Upper lobe of left lung (tissue), 6 donors: ENCODE measurements at places on chromosomes 12 and 14.

GRCh38 chr12:131097202-131098177 is 143.8 kb downstream of the ADGRD1 start:
- DNase-seq = peak; percentile 21

- peak; percentile 62 for DNase-seq
Observed at GRCh38 chr14:99192028-99192621, 79.9 kb downstream of the BCL11B start.

DNA sequence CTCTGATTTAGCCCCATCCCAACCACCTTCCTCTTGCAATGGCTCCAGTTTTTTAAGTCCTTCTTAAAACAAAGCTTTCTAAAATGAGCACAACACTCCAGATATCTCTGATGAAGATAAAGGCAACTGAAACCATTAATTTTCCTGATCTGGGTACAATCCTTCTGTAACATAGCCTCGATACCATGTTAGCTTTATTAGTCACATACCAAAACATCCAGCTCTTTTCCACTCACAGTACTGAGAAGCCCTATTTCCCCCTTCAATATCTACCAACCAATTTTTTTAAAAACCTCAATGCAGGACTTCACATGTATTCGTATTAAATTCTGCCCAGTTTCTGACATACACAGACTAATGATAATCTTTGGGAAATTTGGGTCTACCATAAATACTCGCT is 105.9 kb downstream of the MED13L start:
- DNase-seq = no peak

GRCh38 chr14:104509673-104510072 is 69.9 kb upstream of the C14orf180 start:
- no peak for DNase-seq

DNA sequence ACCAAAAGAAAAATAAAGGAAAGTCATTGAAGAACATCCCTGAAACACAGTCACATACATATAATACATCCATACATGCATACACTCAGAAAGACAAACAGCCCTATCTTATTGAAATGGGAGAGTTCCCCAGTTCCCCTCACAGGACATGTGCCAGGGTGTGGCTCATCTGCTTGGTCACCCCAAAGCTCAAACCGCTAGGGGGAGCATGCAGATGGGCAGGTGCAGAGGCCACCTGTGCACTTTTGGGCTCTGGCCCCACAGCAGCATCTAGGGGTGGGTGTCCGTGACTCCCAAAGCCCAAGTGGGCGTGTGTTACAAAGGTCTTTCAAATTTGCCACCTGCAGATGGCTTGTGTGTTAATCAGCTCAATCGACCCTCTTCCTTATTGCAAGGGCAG is 75.2 kb downstream of the CMAS start:
- DNase-seq = no peak

- DNase-seq = no peak
Observed at GRCh38 chr12:81809829-81810595, 50.9 kb upstream of the PPFIA2 start.

- DNase-seq = no peak
Observed at GRCh38 chr14:99707921-99708320, 23.8 kb downstream of the CYP46A1 start.

DNA sequence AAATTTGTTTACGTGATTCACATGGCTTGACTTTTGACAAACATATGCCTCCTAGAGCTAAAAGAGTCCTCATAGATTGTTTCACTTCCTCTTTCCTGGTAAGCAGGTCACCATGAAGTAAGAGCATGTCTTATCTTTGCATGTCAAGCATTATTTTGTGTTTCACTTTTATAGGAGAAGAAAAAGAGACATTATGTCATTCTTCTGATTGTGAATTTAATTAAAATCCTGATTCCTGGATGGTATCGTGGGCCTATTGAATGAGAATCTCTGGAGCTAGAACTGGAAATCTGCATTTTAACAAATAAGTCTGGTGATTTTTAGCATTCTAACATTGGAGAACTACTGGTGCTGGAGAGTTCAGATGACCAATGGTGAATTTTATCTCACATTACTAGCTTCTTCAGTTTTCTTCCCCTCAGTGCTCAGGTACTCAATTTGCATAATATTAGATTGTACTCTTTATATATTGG is 218.6 kb upstream of the ATP2B1 start:
- no peak for DNase-seq

DNA sequence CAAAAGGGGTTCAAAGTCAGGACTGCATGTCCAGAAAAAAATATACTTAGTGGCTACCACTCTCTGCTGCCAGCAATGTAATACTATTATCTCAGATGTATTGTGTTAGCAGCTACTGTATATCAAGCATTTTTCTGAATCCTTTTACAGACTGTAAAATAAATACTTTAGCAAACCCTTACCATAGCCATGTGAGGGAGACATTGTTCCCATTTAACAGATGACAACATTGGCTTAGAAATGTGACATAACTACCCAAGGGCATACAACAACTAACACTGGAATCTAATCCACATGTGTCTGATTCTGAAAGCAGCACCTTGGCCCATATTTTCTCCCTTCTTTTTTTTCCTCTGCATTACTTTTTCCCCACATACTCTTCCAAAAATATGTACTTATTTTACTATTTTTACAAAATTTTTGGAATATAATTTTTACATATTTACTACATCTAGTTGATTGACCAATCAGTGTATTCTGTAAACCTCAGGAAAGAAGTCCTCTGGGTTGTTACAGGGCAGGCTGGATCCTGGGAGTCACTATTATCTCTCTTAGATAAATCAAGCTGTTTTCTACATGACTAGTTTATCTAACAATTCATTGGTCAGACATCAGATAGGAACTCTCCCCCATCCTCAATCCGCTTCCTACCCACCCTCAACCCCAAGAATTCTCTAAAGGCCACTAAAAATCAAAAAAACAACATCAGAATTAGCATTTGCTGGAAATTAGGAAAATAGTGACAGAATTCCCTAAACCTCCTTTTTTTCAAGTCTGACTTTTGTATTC is 154.1 kb downstream of the BTG1 start:
- DNase-seq = no peak

DNA sequence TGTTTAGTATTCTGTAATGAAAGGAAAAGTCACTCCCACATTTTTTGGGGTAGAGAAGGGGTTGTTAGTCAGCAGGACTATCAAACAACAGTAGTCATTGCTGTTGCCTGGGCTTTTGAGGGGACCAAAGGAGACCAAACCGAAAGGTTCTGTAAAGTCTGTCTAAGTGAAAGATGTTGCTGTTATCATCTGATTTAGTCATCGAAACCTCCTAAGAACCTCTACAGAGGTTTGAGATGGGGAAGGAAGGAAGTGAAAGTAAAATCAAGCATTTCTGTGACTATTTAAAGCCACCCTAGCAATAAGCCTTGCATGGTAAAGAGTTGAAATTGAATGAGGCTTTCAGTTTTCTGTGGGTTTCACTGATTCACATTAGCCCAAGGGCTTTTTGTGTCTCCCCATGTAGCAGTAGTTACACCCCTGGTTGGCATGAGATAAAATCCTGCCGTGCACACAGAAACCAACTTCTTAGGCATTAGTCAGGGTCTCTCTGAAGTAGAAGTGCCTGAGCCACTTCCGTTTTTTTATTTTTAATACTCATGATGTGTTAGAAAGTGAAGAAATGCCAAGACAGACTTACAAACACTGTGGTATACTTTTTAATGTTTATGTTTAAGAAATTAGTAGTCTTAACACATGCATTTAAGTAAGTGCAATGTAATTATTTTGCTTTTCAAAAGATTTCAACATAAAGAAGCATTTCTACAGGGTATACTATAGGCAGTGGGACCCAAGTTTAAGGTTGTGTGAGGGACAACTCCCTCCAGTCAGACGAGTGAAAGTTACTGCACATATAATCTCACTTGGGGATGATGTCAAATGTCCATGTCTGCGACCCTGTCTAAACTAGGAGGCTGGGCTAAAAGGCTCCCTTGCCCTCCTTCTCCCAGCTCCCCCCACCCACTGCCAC is 50.4 kb downstream of the DYRK2 start:
- DNase-seq = no peak

DNA sequence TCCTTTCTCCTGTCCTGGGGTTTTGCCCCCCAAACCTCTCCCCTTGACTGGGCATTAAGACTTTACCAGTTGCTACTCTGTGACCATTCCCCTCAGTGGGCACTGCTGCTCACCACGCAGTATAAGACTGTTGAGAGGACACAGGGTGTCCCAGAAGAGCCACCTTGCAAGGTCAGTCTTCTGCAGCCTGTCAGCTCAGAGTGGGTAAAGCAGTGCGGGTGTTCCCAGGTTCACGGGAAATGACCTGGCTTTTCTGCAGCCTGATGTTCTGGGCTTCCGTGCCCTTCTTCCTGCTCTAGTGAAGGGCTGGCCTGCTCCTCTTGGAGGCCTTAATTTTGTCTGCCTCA is 34.2 kb downstream of the KCNA1 start:
- DNase-seq = no peak

DNA sequence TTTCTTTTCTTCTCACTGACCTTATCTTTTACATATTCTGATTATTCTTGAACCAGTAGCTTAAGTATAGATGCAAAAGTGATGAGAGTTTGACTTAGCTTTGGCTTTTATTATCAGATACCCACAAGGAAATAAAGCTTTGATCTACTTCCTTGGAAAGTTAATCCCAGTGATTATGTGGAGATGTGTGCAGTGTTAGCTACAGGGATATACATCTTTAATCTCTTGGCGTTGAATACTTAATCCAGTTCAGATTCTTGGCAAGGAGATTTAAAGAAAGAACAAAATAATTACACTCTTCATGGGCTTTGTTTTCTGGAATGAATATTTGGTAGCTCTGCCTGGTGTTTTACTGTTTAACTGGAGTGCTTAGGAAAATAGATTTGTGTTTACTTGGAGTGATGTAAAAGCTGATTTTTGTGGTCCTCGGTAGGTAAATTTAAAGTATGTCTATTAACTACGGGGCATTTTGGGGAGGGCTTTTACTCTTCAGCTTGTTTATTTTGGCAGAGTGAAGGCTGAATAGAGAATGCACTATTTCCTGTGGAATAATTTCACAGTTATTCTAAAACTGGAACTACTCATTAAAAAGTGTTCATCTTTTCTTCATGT is 150.1 kb upstream of the LRIG3 start:
- no peak for DNase-seq

- DNase-seq = no peak
Observed at GRCh38 chr12:12003609-12004008, 67.1 kb upstream of the BCL2L14 start.

- no peak for DNase-seq
Observed at GRCh38 chr12:132428936-132429601, 60.9 kb upstream of the FBRSL1 start.

GRCh38 chr12:78494911-78495310 is 369.7 kb upstream of the SYT1 start:
- DNase-seq = no peak

DNA sequence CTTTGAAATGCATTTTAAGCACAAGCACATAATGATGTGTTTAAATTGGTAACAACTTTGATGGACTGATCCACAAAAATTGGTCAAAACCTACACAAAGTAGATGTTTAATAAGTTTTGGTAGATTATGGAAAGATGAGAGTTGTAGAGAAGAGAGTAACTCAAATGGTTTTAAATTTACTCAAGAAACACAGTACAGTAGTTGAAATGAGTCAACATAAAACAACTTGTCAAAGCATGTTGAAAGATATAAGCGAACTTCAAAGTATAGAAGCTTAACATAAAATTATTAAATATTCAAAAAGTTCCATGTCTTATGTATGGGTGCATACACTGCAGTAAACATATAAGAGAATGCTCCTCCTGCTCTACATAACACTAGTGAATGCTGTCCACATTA is 49.4 kb downstream of the KITLG start:
- DNase-seq = no peak

GRCh38 chr12:43289426-43289801 is 262.6 kb downstream of the ADAMTS20 start:
- no peak for DNase-seq
